ENCODE measurements at places on chromosomes 3 and 15.
A peak's percentile ranks its signal among the peaks of the same experiment; 100 is the strongest.

DNA sequence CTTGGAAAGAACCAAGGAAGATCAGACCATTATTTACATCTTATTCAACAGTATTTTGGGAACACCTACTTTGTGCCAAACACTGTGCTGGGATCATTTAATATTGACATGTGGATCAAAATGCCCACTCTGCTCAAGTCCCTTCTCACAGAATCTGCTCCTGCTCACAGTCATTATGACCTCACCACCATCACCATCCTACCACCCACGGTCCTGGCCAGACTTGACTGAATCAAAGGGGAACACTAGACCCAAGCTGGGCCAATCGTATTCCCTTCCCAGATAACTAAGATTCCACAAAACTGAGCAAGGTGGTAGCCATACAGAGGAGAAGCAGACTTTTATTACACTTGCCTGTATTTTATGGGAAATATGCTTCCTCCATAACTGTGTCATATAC, 3.4 kb upstream of the CEP152 start:
- no peak for DNase-seq

DNA sequence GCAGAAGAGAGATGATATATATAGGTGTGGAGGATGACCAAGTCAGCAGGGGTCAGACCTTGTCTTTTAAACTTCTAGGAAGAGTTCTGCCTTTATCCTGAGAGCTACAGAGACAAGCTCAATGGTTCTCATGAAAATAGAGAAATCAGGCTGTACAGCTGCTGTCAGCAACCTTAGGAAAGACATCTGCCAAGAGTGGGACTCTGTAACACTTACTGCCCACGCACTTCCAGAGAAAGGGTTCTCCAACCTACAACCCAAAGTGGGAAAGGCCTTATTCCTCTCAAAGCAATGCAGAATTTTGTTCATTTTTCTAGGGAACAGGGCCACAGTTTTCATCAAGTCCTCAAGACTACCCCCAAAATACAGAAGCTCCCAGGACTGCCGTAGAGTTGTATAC, 138.7 kb downstream of the STT3B start:
- DNase-seq, result no peak

DNA sequence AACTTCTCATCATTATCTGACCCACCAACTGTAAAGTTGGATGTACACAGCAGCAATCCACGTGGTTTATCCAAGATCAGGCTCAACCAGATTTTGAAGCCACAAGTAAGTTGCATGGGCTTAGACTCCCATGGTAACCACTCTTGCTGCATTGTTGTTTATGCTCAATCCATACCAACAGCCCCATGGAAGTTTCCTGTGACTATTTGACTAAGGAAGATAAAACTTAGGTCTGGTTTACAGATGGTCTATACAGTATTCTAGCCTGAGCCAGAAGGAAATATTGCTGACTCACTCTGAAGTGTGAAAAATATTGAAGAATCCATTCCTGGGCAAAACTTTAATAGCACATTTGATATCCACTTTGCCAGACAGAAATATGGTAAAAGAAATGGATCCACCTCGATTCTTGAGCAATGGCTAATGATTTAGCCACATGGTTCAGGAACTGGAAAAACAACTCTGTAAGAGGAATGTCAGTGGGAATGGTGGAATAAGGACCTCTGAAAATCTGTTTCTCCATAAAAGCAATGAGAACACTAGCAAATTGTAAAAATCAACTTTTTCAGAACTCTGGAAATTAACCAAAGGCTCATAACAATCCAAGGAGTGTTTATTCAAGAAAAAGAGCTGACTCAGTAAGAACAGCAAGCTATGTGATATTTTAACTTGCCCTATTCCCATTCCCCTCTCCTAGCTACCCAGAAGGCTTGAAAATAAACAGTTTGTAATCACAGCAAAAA, 162.9 kb upstream of the STT3B start:
- DNase-seq, result peak; percentile 22

GRCh38 chr15:36608180-36608579, 28.8 kb downstream of the CDIN1 start:
- no peak for DNase-seq

GRCh38 chr15:34721802-34722438, 32.9 kb downstream of the GJD2 start:
- peak; percentile 20 for DNase-seq
